Mucosa of gallbladder (tissue), 1 donor: ENCODE measurements at places on chromosomes 7 and 10. TPM values are rescaled to one million over a fixed set of nuclear protein-coding genes. Genes with fewer than 3 reads are reported as not detected.

Gene VWDE
- 1.7 TPM for total RNA-seq

Gene MACC1
- 13.4 TPM for total RNA-seq

Gene MEOX2
- total RNA-seq = 2.4 TPM

Gene TAS2R5
- total RNA-seq = 1.2 TPM

Gene RBP3
- not detected for total RNA-seq

Gene NUTM2A
- 0.58 TPM for total RNA-seq

Gene PCDH15
- total RNA-seq = not detected

Gene ZNF365
- 0.40 TPM for total RNA-seq

Gene ADARB2
- 1.3 TPM for total RNA-seq

Gene PNLIPRP2
- total RNA-seq = 1.2 TPM

Gene AKR1C8
- not detected for total RNA-seq

Gene CH25H
- 4.0 TPM for total RNA-seq

Gene HMX3
- 1.6 TPM for total RNA-seq

Gene MBL2
- 0.12 TPM for total RNA-seq

Gene TCAF2
- total RNA-seq = 8.9 TPM

Gene AMPH
- total RNA-seq = 4.9 TPM

Gene GPR37
- total RNA-seq = 3.7 TPM

Gene GIMAP7
- 16.9 TPM for total RNA-seq

Gene ZNF488
- total RNA-seq = 1.8 TPM

Gene ZNF786
- 7.0 TPM for total RNA-seq

Gene CREB3L2
- 80.3 TPM for total RNA-seq

Gene PDE6C
- total RNA-seq = not detected

Gene CYP2C9
- total RNA-seq = 125 TPM

Gene PTPRZ1
- total RNA-seq = 2.2 TPM

Gene PRXL2A
- total RNA-seq = 63.6 TPM

Gene CPA2
- total RNA-seq = 3.3 TPM

Gene BRAF
- total RNA-seq = 33.7 TPM

Gene ABCA13
- total RNA-seq = 2.8 TPM

Gene THSD7A
- total RNA-seq = 15.0 TPM

Gene CTAGE6
- 0.60 TPM for total RNA-seq

Gene TEX36
- not detected for total RNA-seq

Gene VIPR2
- total RNA-seq = 7.3 TPM

Gene SRRM3
- 1.6 TPM for total RNA-seq

Gene PODXL
- total RNA-seq = 32.5 TPM

Gene FAM25C
- total RNA-seq = not detected
